ENCODE measurements at places on chromosomes 1 and 21. TPM values are rescaled to one million over a fixed set of nuclear protein-coding genes. Genes with fewer than 3 reads are reported as not detected.

DNA sequence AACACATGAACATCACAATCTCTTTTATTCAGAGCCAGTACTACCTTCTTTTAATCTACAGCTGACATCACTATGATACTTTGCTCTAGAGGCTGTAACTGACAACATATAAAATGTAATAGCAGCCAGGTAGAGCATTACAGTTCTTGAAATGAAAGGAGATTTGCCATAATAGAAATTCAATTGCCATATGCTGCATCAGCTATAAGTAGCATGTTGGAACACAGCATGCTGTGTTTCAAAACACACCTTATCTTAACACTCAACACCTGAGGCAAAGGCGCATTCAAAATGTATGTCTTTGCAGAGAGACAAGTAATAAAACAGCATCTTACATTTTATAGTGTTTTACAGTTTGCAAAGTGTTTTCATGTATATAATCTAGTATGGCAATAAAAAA is 24.0 kb upstream of the KRTAP21-1 start:
- DNase-seq = no peak

DNA sequence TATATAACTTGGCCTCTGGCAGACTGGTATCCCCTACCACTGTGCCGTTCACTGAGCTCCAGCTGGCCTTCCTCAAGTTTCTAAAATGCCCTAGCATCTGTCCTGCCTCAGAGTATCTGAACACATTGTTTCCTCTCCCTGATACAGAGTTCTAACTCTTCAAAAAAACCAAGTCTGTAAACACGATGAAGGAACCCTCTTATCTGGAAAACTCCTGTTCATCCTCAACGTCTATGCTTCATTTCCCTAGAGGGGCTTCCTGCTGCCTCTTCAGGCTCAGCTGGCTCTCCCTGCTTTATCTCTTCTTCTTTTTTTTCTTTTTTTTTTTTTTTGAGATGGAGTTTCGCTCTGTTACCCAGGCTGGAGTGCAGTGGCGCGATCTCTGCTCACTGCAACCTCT is 5.6 kb downstream of the BSDC1 start:
- no peak for DNase-seq

- no peak for DNase-seq
Observed at GRCh38 chr1:23101101-23101827, 67.4 kb downstream of the LUZP1 start.

GRCh38 chr1:175138579-175138978 is 54.0 kb downstream of the KIAA0040 start:
- no peak for DNase-seq

DNA sequence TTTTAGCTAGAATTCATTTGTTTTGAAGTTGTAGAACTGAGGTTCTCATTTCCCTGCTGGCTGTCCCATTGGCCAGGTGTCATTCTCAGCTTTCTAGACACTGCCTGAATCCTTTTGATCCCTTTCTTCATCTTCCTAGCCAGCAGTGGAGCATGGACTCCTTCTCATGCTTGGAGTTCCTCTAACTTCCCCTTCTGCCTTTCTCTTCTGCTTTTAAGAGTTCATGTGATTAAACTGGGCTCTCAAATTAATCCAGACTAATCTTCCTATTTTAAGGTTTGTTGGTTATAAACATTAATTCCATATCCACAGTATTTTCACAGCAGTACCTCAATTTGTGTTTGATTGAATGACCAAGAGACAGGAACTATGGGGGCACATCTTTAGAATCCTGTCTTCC is 52.3 kb downstream of the ADAMTS5 start:
- no peak for DNase-seq

- no peak for DNase-seq
Observed at GRCh38 chr1:8520483-8520966, 202.6 kb downstream of the SLC45A1 start.

DNA sequence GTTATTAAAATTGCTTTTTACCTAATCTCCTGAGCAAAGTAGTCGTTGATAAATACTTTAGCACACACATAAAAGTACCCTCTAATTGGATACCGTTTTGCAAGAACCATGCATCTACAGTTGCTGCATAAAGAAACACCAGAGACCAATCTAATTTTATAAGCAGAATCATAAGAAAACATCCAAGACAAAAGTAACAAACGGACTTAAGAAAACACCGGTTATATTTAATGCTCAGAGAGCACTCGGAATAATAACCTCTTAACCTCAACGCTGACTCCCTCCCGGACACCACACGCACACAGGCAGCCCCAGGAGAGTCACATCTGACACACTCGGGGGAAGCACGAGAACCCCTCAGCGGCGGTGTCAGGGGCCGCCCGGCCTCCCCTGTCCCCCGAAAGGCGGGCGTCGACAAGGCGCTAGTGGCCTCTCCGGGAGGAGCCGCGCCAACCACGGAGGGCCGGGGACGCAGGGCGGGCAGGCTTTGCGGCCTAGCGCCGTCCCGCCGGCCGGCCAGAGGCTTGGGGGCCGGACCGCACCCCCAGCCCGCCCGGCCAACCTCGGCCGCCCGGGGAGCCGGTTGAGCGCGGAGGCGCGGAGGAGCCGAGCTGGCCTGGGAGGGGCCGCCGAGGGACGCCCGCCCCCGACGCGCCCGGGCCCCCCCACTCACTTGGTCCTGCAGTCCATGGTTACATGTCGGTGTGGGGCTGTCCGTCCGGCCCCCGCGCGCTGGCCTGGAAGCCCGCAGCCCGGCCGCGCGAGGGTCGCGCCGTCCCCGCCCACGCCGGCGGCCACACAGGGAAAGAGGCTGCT is 606 bp downstream of the DENND1B start:
- peak; percentile 65 for DNase-seq

DNA sequence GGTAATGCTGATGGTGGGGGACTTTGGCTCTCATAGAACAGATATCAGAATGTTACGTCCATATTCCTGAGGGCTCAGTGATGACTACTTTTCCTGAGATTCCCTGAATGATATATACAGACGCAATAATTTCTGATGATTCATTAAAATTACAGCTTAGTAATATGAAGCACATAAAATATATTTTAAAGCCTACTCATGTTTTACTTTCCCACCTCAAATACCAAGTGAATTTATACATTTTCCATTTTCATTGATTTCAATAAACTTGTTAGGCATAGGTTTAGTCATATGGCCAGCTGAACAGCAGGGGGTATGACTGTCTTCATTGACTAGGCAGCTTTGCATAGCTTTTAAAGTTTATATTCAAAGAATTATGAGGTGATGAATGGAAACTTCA is 26.2 kb upstream of the PDC start:
- no peak for DNase-seq

DNA sequence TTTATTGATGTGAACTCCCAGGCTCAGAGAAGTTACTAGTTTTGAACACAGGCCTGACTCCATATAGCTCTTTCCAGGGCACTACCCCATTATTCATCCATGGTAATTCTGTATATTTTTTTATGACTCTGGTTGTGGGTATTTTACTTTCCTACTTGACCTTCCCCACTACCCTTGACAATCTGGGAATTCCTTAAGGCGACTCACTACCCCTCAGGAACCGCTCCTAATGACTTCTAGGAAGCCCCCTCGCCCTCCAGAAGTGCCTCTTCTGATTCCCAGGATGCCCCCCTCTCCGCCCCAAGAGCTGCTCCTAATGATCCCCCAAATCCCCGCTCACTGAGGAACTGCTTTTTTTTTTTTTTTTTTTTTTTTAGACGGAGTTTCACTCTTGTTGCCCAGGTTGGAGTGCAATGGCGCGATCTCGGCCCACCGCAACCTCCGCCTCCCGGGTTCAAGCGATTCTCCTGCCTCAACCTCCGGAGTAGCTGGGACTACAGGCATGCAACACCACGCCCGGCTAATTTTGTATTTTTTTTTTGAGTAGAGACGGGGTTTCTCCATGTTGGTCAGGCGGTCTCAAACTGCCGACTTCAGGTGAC is 972 bp upstream of the KDM4A start:
- DNase-seq = no peak

GRCh38 chr1:190935925-190936324 is 458.3 kb upstream of the BRINP3 start:
- no peak for DNase-seq

Gene PADI2
- total RNA-seq = 0.74 TPM

Gene ACTL8
- total RNA-seq = not detected

Gene RNF186
- not detected for total RNA-seq

Gene HYI
- total RNA-seq = 18.7 TPM

Gene C1orf53
- total RNA-seq = 5.9 TPM
